ENCODE measurements at places on chromosomes 3 and 15.
A peak's percentile ranks its signal among the peaks of the same experiment; 100 is the strongest.

GRCh38 chr3:122993124-122993978, 34.2 kb downstream of the SEMA5B start:
- no peak for DNase-seq

- DNase-seq, result peak; percentile 60
Observed at GRCh38 chr3:152524198-152525140, 255.7 kb downstream of the MBNL1 start.

DNA sequence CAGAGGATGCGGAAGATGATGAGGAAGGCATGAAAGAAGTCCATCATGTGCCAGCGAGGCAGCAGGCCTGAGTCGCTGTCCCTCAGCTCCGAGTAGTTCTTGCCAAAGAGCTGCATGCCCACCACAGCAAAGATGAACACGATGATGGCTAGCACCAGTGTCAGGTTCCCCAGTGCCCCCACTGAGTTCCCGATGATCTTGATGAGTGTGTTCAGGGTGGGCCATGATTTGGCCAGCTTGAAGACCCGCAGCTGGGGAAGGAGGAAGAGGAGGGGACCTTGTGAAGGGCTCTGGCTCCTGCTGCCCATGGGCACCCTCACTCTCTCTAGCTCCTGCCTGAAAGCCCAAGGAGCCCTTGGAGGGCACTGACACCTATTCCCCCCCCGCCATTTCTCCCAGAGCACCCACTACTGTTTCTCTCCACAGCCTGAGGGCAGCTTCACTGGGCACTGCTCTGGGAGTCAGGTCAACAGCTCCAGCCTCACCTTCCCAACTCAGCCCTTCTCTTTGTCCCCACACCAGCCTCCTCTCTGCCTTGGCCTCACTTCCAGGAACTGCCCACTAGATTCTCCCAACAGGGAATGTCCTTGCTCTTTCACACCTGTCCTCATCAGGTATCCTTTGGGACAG, 63.6 kb downstream of the SCN5A start:
- DNase-seq, result no peak

DNA sequence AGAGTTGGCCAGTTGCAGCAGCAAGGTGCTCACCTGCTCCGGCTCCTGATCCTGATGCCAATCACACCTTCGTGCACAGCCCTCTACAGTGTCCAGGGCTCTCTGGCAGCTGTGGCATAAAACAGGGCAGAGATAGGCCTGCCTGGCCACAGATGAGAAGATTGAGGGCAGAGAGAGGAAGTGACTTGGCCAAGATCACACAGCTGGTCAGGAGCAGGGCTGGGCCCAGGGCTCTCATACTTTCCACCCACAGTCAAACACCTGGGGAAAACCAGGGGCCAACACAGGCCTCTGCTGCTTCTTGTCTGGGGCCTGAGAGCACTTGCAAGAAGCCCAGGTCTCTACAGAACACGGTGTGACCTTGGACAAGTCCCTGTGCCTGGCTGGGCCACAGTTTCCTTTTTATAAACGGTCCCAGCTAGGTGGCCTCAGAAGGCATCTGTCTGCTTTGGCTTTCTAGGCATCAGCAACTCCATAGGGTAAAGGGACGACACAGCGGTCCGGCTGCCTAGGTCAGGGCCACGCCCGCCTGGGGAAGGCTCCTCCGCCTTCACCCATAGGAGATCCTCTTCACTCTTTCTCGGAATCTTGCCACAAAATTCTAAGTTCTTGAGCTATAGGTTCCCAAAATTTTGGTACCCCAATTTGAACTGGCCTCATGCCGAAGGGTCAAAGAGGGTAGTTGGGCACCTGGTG, 3.1 kb downstream of the ATP2B2 start:
- no peak for DNase-seq
